Stimulated activated CD8-positive, alpha-beta memory T cell treated with anti-CD3 and anti-CD28 coated beads, Interleukin-7, amount 100 ng/mL, for 48 hours (primary cell): ENCODE measurements at places on chromosomes 13 and 19.
A peak's percentile ranks its signal among the peaks of the same experiment; 100 is the strongest.

GRCh38 chr13:50365408-50366391 lies 350.5 kb downstream of the KCNRG start:
- DNase-seq, result peak; percentile 46

- no peak for DNase-seq
Observed at GRCh38 chr13:51934461-51935087, 72.8 kb downstream of the CCDC70 start.

- DNase-seq, result no peak
Observed at GRCh38 chr13:111132948-111133347, 17.8 kb downstream of the ARHGEF7 start.

DNA sequence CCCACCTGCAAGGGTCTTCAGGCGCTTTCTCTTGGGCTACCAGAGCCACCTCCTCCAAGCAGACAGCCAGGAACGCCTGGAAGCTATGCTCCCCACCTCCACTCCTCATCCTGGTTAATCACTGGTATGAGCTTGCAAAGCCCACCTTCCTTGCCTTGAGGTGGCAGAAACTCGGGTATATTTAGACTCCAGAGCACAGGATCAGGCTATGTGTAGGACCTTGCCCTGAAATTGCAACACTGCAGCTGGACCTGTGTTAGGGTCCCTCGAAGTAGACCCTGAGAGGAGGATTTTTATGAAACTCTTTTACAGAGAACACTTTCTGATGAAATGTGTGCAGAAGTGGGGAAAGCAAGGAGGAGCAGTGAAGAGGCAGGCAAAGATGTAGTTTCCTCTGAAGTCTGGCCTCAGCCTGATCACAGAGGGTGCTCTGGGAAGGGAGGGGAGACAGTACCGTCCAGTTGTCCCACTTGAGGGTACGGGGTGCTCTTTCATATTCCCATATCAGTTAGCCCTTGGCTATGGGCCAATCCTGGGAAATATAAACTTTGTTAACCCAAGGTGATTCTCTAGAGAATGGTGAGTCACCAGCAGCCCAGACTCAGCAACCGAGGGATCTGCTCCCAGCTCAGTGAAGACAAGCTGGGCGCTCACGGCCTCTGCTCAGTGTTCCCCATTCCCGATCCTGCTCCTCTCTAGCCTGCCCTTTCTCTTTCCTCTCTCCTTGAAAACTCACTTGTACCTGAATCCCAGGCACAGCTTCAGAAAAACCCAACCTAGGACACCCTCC lies 157.9 kb downstream of the UQCRFS1 start:
- DNase-seq, result no peak

- DNase-seq, result no peak
Observed at GRCh38 chr13:94712812-94713560, 641 bp upstream of the SOX21 start.

GRCh38 chr19:56712611-56713276 lies 41.2 kb upstream of the ZNF835 start:
- no peak for DNase-seq

GRCh38 chr13:66663206-66663605 lies 566.9 kb downstream of the PCDH9 start:
- no peak for DNase-seq

DNA sequence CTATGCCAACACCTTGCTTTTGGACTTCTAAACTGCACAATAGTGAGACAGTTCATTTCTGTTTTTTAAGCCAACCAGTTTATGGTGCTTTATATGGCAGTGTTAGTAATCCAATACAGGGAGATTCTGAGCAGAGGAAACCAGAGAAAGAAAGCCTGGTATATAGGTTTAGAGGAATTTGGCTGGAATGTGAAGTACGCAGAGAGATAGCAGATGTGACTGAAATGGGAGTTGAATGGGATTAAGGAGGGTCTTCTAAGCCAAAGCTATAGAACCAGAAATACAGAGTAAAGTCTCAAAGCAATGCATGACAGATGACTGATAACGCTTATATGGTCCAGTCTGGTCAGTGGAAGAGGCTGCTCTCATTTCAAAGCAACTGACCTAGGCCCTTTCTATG lies 453.7 kb downstream of the GPC6 start:
- no peak for DNase-seq

GRCh38 chr13:109361562-109362289 lies 424.7 kb downstream of the IRS2 start:
- no peak for DNase-seq

DNA sequence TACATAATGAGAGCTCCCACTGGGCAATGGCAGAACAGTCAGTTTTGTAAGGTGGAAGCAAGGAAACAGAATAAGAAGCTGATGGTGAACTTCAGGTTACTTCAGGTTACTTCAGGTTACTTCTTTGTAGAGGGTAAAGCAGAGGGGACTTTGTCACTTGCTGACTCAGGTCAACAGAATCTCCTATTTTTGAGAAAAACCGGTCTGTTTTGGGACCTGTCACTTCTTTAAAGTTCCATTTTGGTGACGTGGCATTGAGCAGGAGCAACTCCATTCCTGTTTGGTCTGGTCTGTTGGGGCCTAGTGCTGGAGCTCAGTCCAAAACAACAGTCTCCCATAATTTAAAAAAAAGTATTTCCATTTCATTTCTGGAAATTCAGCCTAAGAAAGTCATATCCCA lies 29.7 kb downstream of the ATP11A start:
- DNase-seq, result no peak

GRCh38 chr19:5621945-5622464 lies 571 bp downstream of the SAFB2 start:
- DNase-seq, result no peak

DNA sequence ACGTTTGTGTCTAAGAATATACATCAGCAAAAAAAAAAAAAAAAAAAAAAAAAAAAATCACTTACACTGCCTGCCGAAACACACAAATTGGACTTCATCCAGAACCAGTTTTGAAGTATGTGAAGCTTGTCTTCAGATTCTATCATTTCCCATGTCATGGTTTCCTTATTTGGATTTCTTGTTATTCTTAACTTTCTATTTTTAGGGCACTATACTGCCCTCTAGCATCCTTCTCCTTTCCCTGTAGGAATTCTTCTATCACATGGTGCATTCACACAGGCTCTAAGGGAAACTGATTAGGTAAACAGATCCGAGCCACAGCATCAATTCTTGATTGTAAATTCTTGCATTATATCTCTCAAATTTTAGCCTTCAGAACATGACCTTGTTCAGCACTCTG lies 1507.5 kb downstream of the OLFM4 start:
- DNase-seq, result no peak

- no peak for DNase-seq
Observed at GRCh38 chr19:56356944-56357343, 36.4 kb downstream of the ZNF582 start.
